ENCODE measurements at places on chromosomes 6 and 20.
A peak's percentile ranks its signal among the peaks of the same experiment; 100 is the strongest.

DNA sequence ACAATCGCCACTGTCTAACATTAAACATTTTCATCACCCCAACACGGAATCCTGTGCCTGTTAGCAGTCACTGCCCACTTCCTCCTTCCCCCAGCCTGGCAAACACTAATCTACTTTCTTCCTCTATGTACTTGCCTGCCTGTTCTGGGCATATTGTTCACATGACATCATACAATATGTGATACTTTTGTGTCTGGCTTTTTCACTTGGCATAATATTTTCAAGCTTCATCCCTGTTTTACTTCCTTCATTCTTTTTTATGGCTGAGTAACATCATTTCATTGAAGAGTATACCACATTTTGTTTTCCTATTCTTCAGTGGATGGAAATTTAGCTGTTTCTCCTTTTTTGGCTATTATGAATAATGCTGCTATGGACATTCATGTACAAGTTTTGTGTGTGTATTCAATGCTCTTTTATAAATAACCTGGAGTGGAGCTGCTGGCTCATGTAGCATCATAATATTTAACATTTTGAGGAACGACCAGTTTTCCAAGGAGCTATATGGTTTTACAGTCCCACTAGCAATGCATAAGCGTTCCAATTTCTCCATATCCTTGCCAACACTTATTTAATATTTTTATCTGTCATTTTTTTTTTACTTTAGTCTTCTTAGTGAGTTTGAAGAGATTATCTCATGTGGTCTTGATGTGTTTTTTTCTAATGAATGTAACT is 360.1 kb downstream of the HDGFL1 start:
- no peak for DNase-seq

DNA sequence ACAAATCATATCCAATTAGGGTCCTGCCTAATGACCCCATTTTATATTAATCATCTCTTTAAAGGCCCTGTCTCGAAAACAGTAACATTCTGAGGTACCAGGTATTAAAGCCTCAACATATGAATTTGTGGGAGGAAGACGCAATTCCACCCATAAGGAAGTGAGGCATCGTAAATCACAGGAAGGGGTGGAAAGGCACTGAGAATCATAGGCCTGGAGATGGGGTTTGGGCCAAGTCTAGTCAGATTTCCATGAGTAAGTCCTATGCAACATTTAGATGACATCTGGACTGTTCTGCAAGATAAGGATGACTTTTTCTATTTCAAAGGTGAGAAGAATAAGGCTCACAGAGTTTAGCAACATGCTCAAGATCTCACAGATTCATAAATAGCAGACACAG is 534.0 kb downstream of the KHDRBS2 start:
- no peak for DNase-seq

- DNase-seq: no peak
These were observed 43.0 kb downstream of the MYB start for GRCh38 chr6:135224037-135224647.

- no peak for DNase-seq
These were observed 279.0 kb upstream of the ID4 start for GRCh38 chr6:19558201-19558600.

DNA sequence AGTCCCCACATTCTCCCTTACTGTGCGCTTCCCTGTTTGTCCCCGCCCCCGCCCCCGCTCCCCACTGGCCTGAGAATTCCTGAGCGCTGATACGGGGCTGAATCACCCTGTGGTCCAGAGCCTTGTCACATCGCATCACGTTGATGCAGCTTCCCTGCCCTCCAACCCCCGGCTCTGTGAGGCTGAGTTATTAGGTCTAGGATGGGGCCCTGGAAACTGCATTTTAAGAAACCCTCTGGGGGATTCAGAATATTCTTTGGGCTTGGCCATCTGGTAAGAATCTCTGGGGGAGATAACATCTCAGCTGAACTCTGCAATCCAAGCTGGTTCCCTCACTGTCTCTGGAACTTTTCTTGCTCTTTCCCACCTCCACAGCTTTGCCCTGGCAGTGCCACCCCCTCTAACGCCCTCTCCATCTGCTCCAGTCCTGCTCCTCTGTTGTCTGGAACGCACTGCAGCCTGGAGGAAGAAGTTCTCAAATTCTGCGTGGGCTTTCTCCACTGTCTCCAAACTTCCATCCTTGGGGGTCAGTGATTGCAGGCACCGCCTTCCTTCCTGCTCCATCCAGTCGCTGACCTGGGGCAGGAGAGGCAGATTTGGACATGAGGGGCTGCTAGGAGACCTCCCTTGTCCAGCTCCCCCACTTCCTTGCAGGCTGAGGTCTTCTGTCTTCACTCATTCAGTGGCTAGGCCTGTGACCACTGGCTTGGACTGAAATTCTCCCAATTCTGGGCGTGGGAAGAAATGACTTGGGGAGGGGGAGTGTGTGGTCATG is 42.6 kb downstream of the KIAA1755 start:
- no peak for DNase-seq

DNA sequence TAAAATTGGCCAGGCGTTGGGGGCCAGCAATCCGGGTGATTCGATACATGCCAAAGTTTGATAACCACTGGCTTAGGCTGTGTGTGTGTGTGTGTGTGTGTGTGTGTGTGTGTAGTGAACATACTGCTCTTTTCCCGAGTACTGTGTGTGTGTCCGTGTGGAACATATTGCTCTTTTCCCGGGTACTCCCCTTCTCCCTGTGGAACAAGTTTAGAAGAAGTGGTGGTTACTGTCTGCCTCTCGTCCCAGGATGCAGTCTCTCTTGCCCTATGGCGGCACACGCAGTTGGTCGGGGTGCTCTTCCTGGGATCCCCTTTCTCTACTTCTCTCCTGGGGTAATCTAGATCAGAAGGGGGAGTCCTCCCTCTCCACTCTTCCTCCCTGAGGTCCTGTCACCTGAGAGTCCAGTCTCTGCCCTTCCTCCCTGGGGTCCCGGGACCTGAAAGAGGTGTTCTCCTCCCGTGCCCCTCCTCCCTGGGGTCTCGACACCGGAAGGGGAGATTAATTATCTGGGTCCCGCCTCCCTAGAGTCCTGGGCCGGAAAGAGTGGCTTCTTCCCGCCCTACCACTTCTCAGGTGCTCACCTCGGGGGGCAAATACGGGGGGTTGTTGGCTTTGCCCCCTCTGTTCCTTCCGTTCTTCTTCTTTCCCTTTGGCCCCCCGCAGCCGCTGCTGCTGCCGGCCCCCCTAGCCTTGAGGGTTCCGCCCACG is 516 bp downstream of the GTPBP2 start:
- DNase-seq: peak; percentile 21

- no peak for DNase-seq
These were observed 14.5 kb upstream of the RGS17 start for GRCh38 chr6:153145591-153145990.

GRCh38 chr6:82833481-82833880 is 232.2 kb downstream of the UBE3D start:
- DNase-seq: no peak

DNA sequence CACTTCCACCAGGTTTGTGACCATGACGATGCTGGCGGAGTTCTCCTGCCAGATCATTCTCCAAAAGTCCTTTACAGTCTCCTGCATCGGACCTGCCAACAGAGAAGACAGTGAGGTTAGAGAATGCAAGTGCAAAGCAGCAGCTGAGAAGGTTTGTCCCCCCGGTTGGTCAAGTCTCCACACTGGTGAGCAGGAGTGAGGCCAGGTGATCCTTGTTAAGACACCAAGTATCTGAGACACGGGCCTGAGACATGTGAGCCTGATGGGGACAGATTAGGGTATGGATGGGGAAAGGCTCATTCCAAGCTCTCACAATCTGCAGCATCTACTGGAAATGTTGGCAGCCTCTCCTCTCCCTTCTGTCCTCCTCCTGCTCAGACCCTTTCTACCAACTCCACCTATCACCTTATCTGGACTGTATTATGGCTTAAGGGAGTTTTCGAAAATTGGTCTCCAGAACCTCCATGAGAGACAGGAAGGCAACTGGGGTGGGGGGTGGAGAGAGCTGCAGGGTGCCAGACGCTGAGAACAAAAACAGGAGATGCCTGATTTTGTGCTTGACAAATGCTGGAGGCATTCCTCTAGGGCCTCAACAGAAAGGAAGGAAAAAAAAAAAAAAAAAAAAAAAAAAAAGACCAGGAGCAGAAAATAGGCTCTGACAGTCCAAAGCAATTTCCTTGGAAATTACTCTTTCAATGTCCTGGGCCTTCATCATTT is 500.4 kb upstream of the CHD6 start:
- DNase-seq: no peak

GRCh38 chr6:45591306-45591705 is 213.6 kb upstream of the SUPT3H start:
- no peak for DNase-seq

GRCh38 chr20:58523971-58524315 is 8.7 kb upstream of the APCDD1L start:
- DNase-seq: no peak

DNA sequence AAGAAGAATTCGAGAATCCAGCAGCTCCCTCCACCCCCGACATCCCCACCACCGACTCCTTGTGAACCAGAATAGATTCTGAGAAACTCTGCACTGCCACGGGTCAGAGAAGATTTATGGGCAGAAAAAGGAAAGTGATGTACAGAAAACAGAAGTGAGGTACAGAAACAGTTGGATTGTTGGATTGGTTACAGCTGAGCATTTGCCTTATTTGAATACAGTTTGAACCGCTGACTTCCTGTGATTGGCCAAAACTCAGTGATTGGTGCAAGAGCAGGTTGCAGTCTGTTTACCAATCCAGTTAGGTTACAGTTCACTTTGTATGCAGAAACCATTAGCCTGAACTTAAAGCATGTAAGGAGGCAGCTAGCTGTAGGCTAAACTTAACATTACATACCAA is 131.2 kb upstream of the HDDC2 start:
- DNase-seq: no peak

GRCh38 chr6:85015396-85015990 is 251.1 kb upstream of the TBX18 start:
- DNase-seq: no peak

GRCh38 chr6:815348-815738 is 122.4 kb upstream of the EXOC2 start:
- no peak for DNase-seq
